Stimulated activated naive CD8-positive, alpha-beta T cell treated with anti-CD3 and anti-CD28 coated beads, Interleukin-15, Interleukin-2, amounts not matched to agents 100 U/mL and 50 U/mL, for 24 hours (primary cell): ENCODE measurements at places on chromosomes 11 and 22.

DNA sequence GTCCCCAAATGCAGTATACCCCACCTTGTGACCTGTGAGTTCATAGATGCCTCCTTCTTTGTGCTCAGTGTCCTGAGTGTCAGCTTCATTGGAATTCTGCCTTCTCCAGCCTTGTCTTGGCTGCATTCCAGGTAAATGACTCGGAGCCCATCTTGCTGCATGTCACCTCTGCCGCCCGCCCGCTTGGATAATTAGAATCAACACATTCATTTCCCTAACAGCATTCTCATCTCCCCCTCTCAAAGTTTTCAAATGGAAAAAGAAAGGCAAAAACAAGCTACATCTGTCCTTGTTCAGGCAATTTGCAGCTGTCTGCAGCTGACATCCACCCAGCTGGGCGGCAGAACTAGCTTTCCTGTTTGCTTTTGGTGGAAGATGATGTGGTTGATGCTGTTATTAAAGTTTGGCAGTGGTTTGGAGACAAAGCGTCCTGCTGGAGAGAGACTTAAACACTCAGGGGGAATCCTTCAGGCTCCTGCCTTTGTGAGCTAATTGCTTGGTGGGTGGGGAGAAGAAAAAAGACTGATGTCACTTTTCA, 198.8 kb upstream of the SEZ6L start:
- no peak for DNase-seq

DNA sequence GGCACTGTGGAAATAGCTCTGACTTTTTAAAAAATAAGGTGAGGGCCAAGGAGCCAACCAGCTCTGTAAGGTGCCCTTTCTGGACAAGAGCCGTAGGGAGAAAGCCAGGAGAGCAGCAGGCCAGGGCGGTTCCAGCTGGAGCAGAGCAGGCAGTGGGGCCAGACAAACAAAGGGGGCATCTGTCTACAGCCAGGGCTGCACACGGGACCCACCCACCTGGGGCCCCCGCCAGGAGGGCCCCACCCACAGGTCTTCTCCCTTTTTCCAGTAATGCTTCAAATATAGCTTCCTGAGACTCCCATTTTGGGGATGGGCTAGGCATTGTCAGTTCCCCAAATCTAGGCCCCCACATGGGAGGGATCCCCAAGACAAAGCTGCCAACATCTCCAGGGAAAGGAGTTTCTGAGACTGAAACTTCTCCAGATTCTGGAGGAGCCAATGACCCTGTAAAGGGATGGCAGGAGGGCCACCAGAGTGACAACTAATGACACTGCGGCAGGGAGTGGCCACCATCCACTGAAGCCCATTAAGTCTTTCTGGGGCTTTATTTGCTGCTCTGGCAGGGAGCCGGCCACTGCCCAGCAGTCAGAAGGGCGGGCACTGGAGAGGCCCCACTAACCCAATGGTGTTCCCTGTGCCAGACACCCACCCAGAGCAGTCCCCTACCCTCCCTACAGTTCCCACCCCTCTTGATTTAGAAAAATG, 1.9 kb downstream of the ZFTA start:
- DNase-seq = no peak

- DNase-seq = no peak
These were observed 81.3 kb upstream of the CADM1 start for GRCh38 chr11:115585361-115586024.

DNA sequence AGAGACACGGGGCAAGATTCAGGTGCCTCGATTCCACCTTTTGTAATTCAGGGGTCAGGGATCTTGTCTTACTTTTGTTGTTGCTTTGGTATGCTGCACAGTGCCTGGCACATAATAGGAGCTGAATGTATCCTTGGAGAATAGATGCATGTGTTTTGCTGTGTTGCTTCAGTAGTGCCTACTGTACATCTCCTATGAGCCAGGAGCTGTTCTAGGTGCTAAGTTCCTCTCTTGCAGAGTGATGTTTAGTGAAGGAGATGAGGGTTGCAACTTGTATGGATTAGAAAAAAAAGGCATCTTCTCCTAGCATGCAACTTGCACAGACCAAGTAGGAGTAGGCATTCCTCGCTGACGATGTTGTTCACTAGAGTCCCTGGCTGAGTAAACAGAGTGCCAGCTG, 555.4 kb downstream of the NTM start:
- DNase-seq = no peak

GRCh38 chr22:20441631-20442484, 4.2 kb upstream of the SCARF2 start:
- no peak for DNase-seq

- no peak for DNase-seq
These were observed 83.2 kb downstream of the ATXN10 start for GRCh38 chr22:45754822-45755221.

DNA sequence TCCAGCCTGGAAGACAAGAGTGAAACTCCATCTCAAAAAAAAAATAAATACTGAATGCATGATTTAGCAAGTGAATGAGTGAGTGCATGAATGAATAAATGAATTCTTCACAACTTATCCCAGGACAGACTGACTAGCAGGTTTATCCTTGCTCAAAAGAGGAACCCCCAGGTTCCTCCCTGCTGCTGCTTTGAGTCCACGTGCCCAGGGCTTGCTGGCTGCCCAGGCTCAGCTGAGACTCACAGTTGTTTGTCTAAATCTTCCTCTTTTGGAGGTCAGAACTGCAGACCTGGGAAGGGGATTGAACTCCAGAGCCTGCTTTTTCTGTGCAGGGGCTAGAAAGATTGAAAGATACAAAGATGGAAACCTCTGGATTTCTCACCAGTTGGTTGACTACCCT, 117.4 kb upstream of the TMEM45B start:
- no peak for DNase-seq

- no peak for DNase-seq
These were observed 23.6 kb downstream of the EIF4G2 start for GRCh38 chr11:10785146-10785474.

DNA sequence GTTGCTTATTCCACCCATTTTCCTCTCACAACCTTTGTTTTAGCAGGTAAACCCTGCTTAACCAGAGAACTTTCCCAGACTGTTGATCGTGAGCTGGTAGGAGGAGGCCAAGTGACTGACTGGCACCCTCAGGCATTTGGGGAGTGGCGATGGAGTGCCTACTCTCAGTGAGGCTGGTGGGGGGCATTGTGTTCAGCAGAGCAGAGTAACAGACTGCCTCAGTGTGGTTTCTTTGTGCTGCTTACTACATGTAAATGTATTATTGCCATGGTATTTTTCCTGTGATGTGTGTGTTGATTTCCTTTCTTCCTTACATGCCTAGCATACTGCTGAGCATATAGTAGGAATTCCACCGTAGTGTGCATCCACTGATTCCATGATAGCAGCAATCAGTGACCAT, 2.6 kb downstream of the MARK2 start:
- DNase-seq = no peak

DNA sequence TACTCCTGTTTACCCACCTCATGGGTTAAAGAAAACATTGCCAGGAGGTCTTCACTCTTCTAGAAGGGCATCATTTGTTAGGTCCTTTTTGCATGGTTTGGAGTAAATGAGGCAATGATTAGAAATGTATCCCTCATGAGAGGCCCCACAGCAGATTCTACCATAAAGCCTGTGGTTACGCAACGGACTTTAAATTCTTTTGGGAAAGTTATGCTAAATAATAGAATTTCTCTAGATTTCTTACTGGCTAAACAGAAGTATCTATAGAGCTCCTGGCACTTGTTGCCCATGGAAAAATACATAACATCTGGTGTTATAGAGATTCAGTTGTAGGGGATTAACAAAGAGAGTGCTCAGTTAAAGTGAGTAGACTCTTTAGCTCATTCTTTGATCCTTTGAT, 15.1 kb upstream of the ATXN10 start:
- DNase-seq = no peak

GRCh38 chr11:24896118-24896835, 399.4 kb downstream of the LUZP2 start:
- DNase-seq = no peak

GRCh38 chr22:44029069-44029468, 5.0 kb downstream of the PARVB start:
- no peak for DNase-seq

GRCh38 chr11:68439355-68440065, 21.0 kb upstream of the PPP6R3 start:
- DNase-seq = no peak
